ENCODE measurements at places on chromosomes 7 and 10.
A peak's percentile ranks its signal among the peaks of the same experiment; 100 is the strongest.

- no peak for DNase-seq
Observed at GRCh38 chr10:5448333-5449001, 36.1 kb downstream of the NET1 start.

- no peak for DNase-seq
Observed at GRCh38 chr10:88851706-88852105, at the start of gene ANKRD22. TSS of gene ANKRD22 (minus strand) at chr10:88851844. CDS start at chr10:88851607, 237 bp downstream.

GRCh38 chr10:112471878-112472487 lies 25.0 kb downstream of the VTI1A start:
- no peak for DNase-seq

- DNase-seq: no peak
Observed at GRCh38 chr10:84329196-84329611, 815 bp downstream of the CCSER2 start.

GRCh38 chr7:118129041-118129795 lies 54.7 kb upstream of the LSM8 start:
- no peak for DNase-seq

- DNase-seq: no peak
Observed at GRCh38 chr10:48926764-48927540, 12.7 kb downstream of the LRRC18 start.

DNA sequence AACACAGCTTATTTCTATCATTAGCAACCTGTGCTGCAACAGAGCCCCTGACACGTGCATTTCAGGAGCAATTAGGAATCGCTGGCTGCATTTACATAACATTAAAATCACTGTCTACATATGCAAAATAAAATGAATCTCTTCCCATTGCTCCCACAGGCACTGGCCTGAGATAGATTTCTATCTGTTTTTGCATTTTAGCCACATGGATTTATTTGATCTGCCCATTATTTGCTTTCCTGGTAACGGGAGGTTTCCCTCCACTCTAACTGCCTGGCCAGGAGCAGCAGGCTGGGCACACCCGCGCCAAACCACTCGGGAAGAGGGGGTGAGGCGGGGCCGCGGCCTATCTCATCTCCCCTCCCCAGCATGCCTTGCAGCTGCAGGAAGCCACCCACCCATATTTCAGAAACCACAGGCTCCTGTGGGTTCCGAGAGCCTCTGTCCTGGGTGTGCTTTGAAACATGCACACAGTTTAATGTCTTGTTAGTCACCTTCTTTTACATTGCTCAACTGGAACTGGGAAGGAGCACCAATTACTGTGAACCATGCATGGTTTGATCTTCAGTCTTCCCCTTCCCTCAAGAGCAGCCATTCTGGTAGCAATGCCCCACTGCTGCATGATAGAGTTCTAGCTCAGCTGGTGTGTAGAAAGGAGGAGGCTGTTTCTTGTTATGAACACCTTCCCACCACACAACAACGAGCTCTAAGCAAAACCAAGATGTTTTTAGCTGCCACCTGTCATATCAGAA lies 37.7 kb upstream of the IKZF1 start:
- DNase-seq: no peak

- DNase-seq: no peak
Observed at GRCh38 chr7:39248692-39249090, 271.0 kb downstream of the POU6F2 start.

- DNase-seq: no peak
Observed at GRCh38 chr7:84675633-84676034, 481.0 kb upstream of the SEMA3A start.

- no peak for DNase-seq
Observed at GRCh38 chr10:63666836-63667383, 145.7 kb downstream of the REEP3 start.

- DNase-seq: peak; percentile 35
Observed at GRCh38 chr7:100655908-100656674, at the start of gene ACTL6B. TSS of gene ACTL6B (minus strand) at chr7:100656448. CDS start at chr7:100656354, 94 bp downstream.

GRCh38 chr10:75016325-75016724 lies 95.1 kb upstream of the SAMD8 start:
- DNase-seq: no peak

- no peak for DNase-seq
Observed at GRCh38 chr10:92891885-92892690, 43.8 kb downstream of the EXOC6 start.

DNA sequence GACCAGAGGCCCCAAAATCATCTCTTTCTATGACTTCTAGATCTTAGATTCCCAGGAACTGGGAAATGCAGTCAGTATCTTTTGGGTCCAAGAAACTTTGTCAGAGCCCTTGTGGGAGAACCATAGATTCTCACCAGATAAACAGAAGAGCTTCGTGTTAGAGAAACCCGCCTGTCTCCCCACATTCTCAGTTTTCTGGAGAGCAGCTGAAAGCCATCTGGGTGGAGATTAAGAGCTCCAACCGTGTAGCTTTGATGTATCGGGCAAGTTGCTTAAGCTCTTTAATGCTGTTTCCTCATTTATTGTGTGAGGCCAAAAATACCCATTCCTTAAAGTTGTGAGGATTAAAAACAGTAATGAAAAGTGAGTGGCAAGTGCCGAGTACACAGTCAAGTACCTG lies 107.6 kb downstream of the WDR37 start:
- DNase-seq: no peak

GRCh38 chr10:102072673-102073527 lies 7.8 kb downstream of the HPS6 start:
- peak; percentile 62 for DNase-seq

GRCh38 chr7:80132594-80132993 lies 2.0 kb upstream of the GNAI1 start:
- no peak for DNase-seq

GRCh38 chr7:47266799-47267198 lies 315.1 kb downstream of the TNS3 start:
- no peak for DNase-seq

DNA sequence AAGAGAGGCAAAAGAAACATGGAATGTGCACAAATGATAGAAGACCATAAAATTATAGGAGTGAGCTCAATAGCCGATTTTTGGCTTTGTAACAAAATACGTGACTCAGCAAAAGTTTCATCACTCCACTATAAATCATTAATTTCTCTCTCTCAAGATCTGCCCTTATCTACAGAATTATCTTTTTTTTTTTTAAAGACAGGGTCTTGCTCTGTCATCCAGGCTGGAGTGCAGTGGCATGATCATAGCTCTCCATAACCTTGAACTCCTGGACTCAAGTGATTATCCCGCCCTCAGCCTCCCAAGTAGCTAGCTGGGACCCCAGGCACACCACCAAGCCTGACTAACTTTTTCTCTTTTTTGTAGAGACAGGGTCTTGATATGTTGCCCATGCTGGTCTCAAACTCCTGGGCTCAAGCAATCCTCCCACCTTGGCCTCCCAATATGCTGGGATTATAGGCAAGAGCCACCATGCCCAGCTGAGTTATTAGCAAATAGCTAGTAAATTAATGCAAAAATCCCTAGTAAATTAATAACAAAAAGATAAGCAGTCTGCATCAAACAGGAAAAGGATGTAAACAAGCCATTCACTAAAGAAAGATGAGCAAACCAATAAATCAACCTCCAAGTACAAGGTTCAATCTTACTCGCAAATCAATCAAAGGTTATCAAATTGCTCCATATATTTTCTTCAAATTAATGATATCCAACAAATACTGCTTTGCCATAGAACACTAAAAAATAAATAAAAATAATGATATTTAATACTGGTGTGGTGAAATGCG lies 450.7 kb downstream of the PARD3 start:
- no peak for DNase-seq

GRCh38 chr10:7251696-7252465 lies 159.0 kb downstream of the SFMBT2 start:
- DNase-seq: no peak

- no peak for DNase-seq
Observed at GRCh38 chr7:124652237-124652636, 113.4 kb downstream of the GPR37 start.

Measured in hypothalamus (tissue), 51 donors.